ENCODE measurements at places on chromosomes 2 and 18.

DNA sequence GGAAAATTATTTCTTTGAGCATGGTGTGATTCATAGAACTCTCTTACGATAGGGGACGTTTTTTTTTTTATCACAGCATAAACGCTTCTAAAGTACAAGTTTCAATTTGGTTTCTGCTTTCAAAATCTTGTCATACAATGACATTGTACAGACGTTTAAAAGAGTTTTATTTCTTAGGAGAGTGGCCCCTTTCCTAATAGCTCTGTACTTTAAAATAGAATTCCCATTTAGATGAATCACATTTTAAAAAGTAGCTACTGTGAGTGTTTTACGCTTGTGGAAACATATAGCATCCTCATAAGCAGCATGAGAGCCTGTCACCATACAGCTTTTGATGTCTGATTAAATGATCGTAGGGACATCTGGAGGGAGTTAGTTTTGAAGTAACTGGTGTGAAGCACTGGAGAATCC is 510.9 kb downstream of the PARD3B start:
- DNase-seq = no peak

GRCh38 chr2:239778861-239779558 is 246.1 kb downstream of the NDUFA10 start:
- DNase-seq = no peak

GRCh38 chr2:156907806-156908205 is 349.7 kb upstream of the GALNT5 start:
- DNase-seq = no peak

DNA sequence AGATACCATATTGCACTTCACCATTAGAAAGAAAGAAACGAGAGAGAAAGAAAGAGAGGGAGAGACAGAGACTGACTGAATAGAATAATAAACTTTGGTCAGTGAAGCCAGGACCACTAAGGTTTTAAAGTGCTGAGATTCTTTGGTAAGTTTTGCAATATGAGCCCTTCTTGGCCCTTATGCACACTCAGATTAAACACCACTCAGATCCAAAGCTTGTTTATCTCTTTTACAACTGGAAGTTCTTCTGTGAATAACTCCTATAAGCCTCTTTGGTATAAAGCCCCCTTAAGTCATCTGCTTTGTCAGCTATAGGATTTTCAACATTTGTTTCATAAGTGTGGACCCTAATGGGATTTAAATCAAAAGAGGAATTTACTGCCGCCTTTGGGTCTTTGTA is 40.8 kb downstream of the PID1 start:
- no peak for DNase-seq

GRCh38 chr18:3960142-3960541 is 495.0 kb downstream of the DLGAP1 start:
- no peak for DNase-seq

- DNase-seq = no peak
Observed at GRCh38 chr2:218434456-218434855, 15.5 kb downstream of the VIL1 start.

GRCh38 chr18:48319801-48320638 is 89.2 kb downstream of the ZBTB7C start:
- DNase-seq = no peak

DNA sequence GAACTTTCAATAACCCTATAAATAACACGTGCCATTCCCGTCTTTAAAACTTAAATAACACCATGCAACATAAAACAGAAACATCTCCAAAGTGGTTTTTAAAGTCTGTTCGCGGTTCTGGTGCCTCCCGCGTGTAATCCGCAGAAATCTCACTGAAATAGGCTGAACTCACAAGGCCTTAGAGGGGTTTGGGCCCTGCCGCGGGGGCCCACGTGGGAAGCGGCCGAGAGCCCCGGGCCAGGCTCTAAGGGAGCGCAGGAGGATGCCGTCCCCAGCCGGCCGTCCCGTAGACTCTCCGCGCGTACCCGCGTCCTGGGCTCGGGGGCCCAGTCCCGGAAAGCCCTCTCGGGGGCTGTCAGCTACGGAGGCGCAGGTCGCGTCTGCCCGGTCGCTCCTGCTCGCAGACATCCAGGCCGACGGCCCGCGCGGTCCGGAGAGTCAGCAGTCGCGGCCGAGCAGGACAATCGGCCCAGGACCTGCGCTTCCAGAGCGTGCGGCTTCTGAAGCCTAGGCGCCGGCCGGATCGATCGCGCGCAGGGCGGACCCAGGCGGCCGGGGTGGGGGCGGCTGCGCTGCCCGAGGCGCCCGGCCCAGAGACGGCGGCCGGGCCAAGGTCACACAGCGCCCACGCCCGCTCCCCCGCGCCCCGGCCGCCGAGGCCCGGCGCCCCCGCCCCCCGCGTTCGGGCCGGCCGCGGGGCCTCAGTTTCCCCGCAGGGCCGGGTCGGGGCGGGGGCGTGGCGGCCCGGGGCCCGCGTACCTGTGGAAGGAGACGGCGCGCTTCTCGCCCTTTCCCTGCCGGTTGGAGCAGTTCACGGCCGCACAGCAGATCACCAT is 558 bp downstream of the THAP4 start:
- no peak for DNase-seq

GRCh38 chr2:232458051-232458660 is 2.2 kb downstream of the ALPI start:
- DNase-seq = no peak

DNA sequence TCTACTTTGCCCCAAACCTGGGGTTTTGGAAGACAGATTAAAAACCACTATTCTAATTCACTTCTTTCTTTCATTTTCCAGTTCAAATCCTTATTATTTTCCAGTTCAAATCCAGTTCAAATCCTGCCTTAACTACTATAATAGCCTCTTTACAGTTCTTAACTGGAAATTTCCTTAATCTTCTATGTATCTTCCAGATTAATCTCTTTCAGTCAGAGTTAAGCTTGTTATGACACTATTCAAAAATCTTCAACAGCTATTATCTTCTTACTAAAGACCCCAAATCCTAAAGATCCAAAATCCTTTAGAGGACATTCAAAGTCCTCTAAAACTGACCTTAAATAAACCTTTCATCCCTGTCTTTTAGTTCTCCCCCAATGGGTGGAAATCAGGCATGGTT is 30.1 kb downstream of the EIF2AK3 start:
- DNase-seq = no peak

DNA sequence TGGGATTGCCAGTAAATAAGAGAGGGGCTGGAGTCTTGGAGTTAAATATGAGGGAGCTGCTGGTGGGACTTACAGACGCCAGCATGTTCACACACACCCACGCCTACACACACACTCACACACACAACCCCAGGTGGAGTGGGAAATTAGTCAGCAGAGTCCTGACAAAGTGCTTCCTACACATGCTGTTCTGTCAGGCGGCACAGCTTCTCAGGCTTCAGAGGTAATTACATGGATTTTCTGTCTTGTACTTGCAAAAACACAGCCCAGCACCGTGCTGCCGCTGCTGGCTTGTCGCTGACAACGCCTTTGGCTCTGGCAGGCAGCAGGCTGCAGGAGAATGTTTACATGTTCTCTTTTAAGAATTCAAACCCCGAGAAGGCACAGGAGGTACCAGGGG is 1186.3 kb upstream of the CELF4 start:
- DNase-seq = no peak

DNA sequence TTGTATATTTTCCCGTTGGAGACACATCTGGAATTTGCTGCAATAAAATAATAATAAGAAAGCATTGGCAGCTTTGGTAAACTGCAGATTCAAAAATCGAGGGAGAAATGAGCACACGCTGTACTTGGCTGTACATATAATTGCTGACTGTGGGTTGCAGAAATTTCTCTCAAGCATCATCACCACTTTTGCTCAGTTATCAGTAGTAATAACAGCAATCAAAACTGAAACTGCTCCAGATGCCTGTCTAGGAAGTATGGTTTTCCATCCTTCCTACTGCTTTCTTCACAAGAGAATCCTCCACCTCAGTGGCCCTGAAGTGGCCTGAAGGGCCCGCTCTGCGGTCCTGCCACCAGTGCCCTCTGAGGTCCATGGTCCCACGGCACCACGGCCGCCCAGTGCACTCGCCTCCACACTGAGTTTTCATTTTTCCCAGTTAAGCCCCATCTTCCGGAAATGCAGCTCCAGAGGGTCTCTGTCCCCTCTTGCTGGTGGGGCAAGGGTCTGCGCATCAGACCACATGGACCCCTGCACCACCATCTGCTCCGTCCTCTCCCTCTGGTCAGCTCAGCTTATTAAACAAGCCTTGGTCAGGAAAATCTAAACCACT is 3.9 kb downstream of the DUSP28 start:
- no peak for DNase-seq

DNA sequence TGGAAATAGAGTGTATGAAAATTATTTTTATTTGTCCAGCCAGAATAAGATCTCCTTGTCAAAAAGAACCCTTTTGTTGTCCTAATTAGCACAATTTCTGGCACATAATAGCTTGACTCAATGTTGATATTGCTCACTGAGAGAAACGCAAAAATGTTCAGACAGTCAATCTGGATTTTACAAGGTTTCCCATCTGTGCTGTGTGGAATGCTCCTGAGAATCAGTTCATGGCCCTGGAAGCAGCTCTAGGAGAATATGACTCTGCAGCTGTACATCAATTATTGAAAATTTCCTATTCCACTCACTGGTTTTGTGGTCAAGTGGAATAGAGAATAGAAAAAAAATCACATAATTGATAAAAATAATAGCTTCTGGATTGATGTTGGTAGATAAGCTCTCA is 1582.9 kb upstream of the NXPH2 start:
- no peak for DNase-seq

DNA sequence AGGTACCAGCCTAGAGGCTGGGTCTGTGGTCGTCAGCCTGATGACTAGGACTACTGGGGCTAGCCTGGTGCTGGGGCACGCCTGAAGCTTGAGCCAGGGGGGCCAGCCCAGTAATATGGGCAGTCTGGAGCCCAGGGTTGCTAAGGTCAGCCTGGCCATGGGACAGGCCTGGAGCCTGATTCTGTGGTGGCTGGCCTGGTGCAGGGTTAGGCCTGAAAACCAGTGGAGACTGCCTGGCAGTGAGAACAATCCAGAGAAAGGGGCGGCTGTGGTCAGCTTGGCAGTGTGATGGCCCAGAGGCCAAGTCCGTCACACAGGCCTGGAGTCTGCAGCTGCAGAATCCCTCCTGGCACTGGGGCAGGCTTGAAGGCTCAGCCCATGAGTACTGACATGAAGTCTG is 445.8 kb downstream of the SATB2 start:
- no peak for DNase-seq

GRCh38 chr2:159243529-159243928 is 43.0 kb downstream of the WDSUB1 start:
- DNase-seq = no peak

DNA sequence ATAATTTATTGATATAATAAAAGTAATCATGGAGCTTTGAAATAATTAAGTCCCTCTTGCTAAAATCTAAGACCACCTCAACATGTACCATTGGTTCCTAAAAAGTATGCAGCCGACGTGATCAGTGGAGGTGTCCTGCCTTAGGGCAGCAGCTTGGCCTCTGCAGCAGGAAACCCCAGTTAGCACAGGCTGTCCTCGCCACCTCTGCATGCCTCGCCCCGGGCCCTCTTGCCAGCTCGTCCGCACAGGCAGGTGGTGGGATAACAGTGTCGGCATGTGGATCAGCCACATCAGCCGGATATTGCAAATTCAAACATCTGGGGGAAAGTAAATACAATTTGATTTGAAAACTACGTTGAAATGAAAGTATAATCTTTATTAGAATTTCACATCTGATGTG is 22.9 kb downstream of the COA5 start:
- no peak for DNase-seq

DNA sequence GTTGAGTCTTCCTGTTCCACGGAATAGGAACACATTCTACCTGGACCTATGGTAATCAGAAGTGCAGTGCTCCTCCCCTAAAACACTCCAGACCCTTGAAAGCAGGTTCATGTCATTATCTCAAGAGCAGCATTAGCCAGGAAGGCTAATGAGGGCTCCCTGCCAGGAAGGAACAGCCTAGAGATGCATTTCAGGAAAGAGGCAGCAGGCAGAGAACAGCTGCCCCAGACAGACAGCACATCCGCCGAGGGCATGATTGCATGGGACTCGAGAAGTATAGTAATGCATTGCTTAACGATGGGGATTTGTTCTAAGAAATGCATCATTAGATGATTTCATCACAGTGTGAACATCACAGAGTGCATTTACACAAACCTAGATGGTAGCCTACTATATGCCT is 171.5 kb downstream of the ALK start:
- DNase-seq = no peak

- no peak for DNase-seq
Observed at GRCh38 chr18:23131693-23132319, 3.5 kb upstream of the CABLES1 start.

- no peak for DNase-seq
Observed at GRCh38 chr2:156380117-156380645, 47.7 kb upstream of the NR4A2 start.

DNA sequence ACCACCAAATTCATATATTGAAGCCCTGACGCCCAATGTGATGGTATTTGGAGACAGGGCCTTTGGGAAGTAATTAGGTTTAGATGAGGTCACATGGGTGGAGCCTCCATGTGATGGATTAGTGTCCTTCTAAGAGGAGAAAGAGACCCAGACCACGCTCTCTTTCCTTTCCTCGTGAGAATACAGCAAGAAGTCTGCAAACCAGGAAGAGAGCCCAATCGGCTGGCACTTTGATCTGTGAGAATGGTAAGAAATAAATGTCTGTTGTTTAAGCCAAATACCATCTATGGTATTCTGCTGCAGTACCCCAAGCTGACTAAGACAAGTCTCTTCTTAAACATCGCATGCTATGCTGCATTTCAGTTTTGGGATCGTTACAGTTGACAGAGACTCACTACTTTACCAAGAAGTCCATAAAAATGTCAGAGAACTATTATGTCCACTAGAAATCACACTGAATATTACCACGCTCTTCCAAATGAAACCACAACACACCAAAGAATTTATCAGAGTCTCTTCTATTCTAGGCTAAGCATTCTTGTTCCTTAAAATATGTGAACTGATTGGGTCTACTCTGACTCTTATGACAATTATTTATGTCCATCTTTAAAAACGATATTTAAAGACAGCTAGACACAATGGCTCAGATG is 48.5 kb downstream of the LPIN2 start:
- DNase-seq = no peak

DNA sequence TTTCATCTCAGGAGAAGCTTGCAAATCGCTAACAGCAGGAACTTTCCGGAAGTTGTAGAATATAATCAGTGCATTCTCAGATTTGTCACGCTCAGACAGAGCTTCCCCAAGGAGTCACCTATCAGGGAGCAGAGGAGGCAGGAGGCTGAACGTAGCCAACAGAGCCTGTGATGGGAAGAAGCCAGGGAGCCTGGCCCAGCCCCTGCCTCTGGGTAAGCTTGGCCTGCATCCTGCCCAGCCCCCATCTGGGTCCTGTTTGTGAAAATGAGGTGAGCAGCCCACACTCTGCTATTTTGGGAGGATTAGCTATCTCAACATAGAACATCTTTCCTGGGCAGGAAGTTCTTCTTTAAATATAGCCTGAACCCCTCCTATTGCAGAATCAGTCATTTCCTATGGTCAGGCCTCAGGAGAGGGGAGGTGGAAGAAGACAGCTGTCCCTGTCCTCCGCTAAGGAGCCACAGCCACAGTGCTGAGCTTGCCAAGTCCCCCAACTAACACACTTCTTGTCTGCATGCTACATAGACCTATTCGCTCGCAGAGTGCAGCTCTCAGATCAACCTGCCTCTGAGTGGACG is 19.2 kb upstream of the PKDCC start:
- no peak for DNase-seq
